ENCODE measurements at places on chromosomes 16 and 17.

DNA sequence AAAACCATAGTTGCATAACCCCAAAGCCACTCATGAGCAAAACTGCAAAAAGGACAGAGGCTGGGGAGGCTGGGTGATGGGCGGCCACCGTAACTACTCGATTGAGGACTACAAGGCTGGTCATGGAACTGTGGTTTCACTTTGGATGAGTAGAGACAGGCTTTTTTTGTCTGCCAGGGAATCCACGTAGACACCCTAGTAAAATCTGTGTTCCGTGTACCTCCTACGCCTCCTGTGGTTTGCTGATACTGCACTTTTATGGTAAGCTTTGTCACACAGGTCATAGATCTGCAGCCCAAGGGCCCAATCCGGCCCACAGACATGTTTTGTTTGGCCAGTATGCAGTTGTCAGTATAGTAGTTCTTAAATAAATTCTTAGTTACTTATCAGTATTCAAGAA lies 2.2 kb upstream of the TLCD3B start:
- no peak for DNase-seq

DNA sequence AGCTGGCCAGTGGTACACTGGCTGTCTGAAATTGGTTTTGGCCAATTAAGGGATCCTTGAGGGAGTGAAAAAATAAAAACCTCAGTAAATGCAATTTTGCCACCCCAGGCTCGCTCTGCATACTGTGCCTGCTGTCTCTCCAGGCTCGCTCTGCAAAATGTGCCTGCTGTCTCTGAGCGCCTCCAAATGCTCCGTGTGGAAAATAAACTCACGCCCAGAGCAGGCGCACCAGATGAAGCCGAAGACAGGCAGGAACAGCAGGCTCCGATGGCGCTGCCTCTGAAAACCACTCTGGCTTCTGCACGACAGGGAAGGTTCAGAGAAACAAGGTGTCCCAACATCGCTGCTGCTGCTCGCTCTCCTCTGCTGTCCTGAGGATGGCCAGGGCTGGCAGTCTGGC lies 29.1 kb downstream of the SNN start:
- no peak for DNase-seq

GRCh38 chr16:30076276-30076791 lies 540 bp downstream of the PPP4C start:
- DNase-seq = no peak

- no peak for DNase-seq
Measured at GRCh38 chr16:81526935-81527334, 82.3 kb downstream of the CMIP start.

GRCh38 chr16:85245307-85246172 lies 133.3 kb upstream of the CIBAR2 start:
- no peak for DNase-seq

DNA sequence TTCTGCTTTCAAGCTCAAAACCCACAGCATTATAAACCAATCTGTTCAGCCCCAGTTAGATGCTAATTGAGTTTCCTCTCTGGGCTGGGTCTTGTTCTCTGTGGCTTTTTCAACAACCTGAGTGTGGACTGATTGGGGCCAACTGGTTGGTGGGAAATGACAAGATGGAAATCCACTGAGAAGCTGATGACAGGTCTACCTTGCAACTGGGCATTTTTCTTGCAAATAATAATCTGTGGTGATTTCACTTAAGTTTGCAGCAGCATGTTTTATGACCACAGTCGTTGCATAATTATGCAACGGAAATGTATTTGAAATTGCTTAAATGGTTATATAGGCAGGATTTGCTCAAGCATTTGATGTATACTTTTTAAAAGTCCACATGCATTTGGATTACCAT lies 69.9 kb downstream of the AKAP1 start:
- no peak for DNase-seq

DNA sequence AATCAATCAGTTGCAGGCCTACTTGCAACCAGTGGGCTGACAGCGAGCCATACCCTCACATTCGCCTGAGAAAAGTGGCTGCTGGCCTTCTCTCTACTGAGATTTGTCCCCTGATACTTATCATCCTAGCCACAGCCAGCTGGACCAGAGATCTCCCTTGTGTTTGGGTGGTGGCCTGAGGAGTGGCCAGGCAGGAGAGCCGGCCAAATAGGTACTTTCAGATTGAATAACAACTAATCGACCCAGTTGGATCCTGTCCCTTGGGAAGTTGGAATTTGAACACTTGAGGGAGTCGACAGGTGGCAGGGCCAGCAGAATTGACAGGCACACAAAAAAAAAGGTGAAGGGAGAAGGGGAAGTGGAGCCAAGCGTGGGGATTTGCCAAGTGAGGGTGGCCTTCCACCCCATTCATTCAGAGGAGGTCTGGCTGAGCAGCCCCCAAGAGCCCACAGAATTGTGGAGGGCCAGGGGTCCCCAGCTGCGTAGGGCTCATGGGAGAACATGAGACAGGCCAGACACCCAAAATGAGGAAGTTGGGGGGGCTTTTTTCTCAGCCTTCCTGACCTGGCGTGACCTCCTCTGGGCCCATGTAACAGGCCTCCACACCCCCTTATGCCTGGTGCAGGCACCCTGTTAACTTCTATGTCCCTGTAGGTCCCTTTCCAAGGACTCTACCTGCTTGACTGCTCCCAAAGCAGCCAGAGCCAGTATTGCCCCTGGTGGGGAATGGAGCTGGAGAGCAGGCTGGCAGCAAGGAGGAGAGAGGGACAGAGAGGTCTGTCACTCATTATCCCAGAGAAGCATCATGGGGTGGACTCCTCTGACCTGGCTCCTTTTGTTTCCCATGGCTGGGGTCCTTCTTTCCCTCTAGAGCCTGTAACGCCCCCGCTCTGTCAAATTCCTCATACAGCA lies 2.9 kb upstream of the RANGRF start:
- no peak for DNase-seq

DNA sequence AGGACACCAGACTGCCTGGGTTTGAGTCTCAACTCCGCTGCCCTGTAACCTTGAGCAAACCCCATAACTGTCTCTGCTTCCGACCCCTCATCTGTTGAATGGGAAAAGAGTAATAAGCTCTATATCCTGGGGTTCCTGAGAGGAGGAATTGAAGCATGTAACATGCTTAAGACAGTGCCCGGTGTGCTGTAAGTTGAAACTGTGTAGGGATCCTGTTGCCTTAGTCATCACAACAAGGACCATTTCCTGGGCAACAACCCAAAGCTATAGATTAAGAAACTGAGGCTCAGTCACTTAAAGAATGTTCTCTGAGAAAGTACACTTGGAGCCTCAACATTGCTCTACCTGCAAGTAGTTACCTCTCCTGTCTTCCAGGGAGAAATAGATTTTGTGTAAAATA lies 23.0 kb downstream of the CDH13 start:
- no peak for DNase-seq

- no peak for DNase-seq
Measured at GRCh38 chr17:49407086-49407485, 7.6 kb downstream of the PHB1 start.

DNA sequence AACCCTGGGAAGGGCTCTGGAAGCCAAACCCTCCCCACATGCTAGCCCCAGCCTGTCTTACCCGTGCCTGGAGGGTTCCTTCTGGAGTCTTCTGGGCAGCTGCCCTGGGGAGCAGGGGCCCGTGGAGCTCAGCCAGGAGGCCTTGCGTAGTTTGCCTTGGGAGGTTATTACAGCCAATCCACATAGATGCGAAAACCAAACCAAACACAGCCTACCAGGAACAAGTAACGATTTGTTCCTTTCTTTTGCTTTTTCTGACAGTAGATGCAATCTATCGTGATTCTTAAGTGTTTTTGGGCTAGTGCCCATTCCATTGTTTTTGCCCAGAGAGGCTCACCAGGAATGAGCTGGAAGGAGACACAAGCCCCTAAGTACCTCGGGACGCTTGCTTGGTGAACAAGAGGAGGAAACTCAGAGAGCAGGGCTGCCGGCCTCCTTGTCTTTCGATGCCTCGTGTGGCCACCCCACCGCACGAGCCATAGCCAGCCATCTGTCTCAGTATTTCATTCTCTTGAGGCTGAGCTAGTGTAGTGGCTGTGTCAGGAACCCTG lies 102.7 kb upstream of the NOL11 start:
- DNase-seq = no peak

DNA sequence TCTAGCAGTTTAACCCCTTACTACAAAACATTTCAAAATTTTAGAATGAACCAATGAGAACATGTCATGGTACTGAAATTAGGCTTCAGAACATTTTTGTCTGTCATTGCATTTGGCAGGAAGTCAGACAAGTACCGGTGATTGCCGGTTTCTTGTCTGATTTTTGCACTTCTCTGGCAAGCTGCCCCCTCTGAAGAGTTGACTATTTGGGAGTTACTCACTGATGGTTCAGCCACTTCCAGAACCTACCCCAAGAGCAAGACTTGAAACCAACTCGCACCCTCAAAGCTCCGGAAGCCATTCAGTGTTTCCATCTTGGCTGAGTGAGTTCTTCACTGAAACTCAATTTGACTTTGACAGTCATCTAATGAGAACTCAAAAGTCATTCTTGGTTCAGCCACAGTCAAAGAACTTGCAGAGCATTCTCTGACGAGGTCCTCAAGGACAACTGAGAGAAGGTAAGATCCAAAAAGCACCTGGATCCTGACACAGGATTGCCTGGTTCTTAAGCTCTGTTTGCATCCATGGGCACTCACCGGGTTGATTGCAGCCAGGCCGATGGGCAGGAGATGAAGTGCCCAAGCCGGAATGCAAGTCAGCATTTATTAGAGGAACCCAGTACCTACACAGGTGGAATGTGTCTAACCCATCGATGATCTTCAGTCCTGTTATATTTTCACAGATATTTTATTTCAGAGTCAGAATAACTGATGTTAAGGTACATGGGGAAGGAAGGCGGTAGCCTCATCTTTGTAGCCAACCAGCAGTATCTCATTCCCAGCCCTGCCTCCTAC lies 93.6 kb downstream of the USP22 start:
- no peak for DNase-seq

GRCh38 chr17:65434251-65434650 lies 127.2 kb downstream of the AXIN2 start:
- no peak for DNase-seq

- DNase-seq = no peak
Measured at GRCh38 chr17:37576281-37576680, 32.9 kb downstream of the SYNRG start.

DNA sequence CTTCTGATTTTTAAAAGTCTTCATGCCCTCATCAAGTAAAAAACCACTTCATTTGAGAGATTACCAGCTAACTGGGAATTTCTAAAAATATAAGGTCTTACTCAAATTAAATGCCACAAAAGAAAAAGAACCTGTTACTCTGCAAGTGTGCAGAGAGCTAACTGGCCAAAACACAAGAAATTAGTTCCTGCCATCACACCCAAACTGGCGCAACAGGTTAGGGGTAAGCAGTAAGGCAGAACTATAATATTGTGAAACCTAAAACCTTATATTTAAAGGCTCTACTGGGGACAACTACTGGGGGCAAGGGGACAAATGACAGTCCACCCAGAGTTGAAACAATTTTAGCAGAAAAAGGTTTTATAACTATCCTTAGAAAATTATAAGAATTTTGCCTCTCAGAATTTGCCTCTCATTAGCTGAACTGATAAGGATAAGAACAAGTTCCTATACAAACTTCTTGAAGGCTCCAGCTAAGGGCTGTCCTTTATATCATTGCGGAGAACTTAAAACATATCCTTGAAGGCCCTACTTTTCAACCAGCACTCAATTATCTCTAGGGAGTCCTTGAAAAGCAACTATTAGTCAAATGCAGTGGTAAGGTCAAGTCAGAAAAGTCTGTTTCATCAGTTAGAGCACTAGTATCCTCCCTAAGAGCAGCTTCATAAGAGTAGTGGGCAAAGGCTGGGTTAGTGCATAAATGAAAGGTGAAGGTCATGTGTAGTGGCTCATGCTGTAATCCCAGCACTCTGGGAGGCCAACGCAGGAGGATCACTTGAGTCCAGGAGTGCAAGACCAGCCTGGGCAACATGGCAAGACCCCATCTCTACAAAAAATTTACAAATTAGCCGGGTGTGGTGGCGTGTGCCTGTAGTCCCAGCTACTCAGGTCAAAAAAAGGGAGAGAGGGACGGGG lies 31.5 kb downstream of the SMURF2 start:
- DNase-seq = no peak

DNA sequence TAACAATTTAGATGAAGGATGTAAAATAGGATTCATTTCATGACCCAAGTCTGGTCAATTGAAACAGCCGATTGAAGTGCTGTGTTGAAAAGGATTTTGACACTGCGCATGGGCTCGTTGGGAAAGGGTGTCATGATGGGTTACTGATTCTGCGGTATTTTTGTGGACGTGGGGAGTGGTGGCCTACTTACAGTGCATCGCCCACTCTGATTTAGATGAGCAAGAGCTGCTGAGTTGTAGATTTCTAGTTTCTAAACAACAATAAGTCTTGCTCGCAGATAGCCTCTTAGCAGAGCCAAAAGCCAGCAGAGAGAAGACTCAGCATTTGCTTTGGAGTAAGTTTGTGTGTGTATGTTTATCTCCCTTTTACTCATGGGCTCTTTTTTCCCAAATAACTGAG lies 731.0 kb downstream of the MAF start:
- DNase-seq = no peak
